Stimulated activated CD4-positive, alpha-beta T cell treated with anti-CD3 and anti-CD28 coated beads, Interleukin-4, amount 100 ng/mL, for 4 hours (primary cell): ENCODE measurements at places on chromosomes 13 and 19.

DNA sequence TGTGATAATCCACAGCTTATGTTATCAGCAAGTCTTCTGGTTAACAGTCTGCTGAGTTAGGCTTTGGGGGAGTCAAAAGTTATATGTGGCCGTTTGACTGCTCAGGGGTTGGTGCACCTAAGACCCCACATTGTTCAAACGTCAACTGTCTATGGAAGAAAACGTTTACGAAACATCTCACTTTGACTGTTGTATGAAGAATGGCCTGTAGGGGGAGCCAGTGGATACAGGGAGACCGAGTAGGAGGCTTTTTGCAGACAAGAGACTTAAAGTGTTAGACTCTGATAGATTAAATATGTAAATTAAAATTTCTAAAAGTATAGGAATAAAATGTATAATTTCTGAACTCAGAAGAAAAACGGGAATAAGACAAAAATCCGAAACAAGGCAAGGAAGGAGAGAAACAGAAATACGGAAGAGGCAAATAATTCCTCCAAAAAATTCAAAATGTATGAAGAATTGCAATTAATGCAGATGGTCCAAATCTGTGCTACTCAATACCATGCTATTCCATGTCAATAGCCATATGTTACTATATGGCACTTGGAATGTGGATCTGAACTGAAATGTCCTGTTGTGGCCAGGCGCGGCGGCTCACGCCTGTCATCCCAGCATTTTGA is 37.8 kb downstream of the TNFSF14 start:
- DNase-seq: peak; percentile 73

DNA sequence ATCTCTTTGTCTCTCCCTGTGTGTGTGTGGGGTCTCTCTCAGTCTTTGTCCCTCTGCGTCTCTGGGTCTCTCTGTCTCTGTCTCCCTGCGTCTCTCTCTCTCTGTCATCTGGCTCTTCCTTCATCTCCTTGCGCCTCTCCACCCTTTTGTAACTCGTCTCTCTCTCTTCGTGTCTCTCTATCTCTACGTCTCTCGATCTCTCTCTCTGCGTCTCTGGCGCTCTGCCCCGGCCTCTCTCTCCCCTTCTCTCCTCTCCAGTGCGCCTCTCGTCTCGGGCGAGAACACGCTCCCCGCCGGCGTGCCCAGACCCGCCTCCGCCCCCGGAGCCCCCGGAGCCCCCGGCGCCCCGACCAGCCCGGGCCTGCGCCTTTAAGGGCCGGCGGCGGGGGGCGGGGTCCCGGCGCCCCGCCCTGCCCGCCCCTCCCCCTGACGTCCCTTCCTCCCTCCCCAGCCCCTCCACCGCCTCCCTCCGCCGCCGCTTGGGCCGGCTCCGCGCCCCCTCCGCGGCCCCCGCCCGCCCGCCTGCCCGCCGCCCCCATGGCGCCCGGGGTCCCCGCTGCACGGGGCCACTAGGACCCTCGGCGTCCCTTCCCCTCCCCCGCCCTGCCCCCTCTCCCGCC is at the start of gene MARK4:
Gene MARK4, plus strand, starts transcription at position 440 of the 620 bp plus-strand sequence. CDS start 318 bp downstream, outside the sequence.
- DNase-seq: peak; percentile 47

DNA sequence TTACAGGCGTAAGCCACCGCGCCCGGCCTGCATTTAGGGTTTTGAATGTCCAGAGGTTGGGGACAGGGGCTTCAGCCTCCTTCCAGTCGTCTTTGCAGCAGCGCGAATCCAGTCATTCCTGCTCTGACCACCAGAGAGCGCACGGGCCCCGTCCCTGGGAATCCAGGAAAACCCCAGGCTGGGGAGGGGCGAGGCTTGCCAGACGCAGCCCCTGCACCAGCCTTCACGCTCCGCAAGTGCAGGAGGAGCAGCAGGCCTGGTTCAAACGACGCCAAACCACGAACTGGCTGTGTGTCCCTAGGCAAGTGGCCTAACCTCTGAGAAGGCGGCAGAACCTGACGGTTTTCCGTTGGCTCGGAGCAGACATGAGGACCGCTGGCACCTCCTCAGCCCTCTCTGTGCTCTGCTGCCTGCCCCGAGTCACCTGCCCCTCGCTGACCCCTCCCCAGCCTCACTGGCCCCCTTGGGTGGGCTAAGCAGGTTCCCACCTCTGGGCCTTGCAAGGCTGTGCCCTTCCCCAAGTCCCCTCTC is 2.0 kb upstream of the RNF126 start:
- peak; percentile 82 for DNase-seq

GRCh38 chr13:91557328-91558090 is 159.1 kb downstream of the GPC5 start:
- no peak for DNase-seq

DNA sequence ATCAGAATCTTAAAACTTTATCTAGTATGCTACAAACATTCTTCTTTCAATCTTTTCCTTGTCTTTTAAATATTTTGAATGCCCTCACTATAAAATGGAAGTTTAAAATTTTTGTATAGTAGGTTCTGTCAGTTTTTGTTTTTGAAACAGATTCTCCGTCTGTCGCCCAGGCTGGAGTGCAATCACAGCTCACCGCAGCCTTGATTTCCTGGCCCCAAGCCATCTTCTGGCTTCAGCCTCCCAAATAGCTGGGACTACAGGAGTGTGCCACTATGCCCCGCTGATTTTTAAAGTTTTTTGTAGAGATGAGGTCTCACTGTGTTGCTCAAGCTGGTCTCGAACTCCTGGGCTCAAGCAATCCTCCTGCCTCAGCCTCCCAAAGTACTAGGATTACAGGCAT is 20.7 kb downstream of the PHF11 start:
- no peak for DNase-seq

DNA sequence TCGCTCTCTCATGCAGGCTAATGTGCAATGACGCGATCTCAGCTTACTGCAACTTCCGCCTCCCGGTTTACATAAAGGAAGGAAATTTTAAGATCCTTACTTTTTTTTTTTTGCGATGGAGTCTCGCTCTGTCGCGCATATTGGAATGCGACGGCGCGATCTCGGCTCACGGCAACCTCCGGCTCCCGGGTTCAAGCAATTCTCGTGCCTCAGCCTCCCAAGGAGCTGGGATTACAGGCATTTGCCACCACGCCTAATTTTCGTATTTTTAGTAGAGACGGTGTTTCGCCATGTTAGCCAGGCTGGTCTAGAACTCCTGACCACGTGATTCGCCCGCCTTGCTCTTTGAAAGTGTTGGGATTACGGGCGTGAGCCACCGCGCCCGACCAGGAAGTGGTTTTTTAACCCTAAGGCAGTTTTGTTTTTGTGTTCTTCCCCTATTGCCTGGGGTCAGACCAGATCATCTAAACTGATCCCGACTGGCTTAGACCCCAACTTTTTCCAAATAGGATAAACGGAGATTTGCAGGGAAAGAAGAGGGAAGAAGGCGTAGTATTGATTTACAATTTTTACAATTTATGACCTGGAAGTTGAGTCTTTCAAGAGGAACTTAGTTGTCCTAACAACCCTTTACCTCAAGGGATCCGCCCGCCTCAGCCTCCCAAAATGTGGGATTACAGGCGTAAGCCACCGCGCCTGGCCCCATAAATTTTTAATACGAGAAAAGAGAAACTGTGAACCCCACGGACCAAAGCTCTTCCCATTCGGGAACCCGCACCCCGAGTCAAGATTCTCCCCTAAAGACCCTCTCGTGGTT is 142.0 kb downstream of the ZNF737 start:
- DNase-seq: peak; percentile 13

DNA sequence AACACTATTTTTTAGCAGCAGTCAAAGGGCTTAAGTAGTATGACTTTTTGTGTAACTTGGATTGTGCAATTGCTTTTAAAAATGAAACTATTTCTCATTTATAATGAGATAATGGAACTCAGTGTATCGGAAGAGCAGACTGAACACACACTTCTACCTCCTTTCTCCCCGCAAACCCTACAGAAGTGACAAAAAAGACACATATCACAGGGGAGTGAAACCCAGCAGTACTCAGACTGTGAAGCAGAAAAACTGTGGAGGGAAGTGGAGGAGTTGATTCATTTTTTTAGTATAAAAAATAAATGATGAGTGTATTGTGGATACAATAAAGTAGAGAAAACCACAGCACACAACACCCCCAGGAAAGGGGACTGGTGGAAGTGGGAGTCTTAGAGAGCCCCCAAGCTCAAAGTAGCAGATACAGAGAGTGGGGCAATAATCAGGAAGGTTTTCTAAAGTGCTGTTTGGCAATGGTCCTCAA is 9.7 kb downstream of the LPAR6 start:
- DNase-seq: no peak

DNA sequence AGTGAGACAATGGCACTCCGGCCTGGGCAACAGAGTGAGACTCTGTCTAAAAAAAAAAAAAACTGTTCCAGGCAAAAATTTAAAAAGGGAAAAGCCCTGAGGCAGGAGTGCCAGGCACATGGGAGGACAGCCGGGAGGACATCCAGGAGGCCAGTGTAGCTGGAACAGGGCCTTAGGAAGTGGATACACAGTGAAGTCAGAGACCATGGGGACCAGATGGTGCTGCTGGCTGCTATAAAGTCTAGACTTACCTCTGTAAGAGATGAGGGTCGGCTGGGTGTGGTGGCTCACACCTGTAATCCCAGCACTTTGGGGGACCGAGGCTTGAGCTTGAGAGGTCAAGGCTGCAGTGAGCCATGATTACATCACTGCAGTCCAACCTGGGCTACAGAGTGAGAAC is 15.0 kb downstream of the HAS1 start:
- DNase-seq: no peak

DNA sequence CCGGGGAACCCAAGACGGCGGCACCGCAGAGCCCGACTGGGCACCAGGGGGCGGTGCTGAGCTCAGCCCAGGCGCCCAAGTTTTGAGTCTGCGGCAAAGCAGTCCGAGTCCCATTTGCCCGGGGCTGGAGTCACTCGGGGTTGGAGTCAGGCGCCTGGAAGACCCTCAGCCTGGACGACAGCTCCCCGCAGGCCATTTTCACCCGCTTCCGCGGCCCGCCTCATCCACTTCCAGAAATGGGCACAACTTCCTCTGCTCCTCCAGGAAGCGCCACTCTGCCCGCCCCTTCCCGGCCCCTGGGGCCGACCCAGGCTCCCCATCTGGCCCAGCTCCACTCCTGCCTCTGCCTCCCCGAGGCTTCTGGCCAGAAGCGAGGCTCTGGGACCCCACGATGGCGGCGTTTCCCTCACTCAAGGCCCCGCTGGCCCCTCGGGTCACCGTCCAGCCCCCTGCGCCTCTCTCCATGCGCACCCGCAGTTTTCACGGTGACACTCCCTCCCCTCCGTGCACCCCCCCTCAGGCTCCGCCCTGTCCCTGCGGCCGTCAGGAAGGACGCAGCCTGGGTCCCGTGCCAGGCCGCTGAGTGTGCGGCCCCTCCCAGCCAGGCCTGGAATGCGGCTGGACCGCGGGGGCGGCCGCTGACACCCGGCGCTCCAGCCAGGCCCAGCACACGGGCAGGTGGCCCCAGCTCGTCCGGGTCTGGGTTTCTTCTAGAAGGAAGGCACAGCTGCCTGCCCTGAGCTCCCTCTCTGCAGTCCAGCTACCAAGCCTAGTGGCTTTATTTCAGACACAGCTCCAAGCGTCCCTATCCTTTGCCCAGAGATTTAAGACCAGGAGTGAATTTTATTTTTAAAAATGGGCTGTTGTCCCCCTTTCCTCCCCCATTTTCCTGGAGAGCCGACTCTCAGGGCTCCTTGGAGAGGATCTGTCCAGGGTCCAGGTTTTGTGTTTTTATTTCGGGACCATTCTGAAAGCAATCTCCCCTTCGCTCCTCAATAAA is 4.7 kb downstream of the SERTAD1 start:
- DNase-seq: peak; percentile 63

DNA sequence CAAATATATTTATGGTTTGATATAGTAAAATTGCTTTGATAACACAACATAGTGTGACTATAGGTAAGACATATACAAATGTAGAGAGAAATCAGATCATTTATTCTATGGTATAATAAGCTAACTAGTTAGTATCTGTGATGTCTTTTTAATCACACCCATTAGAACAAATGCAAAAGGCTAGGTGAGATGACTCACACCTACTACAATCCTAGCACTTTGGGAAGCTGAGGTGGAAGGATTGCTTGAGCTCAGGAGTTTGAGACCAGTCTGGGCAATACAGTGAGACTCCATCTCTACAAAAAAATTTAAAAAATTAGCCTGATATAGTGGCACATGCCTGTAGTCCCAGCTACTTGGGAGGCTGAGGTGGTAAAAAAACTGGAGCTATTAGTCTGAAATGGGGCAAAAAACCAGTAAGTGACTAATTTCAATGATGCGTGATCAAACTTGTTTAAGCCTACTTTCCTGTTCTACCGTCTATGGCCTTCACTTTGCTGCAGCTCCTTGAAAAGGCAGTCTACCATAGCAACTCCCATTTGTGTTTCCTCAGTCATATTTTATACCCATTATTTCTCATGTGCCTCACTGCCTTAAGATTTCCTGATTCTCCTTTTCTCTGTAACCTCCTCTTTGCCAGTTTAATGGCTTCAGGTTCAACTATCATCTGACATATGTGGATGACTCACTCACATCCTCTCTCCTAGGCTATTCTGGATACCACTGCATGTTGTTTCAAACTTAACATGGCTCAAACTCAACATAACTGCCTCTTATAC is 12.5 kb downstream of the ALG5 start:
- DNase-seq: no peak

DNA sequence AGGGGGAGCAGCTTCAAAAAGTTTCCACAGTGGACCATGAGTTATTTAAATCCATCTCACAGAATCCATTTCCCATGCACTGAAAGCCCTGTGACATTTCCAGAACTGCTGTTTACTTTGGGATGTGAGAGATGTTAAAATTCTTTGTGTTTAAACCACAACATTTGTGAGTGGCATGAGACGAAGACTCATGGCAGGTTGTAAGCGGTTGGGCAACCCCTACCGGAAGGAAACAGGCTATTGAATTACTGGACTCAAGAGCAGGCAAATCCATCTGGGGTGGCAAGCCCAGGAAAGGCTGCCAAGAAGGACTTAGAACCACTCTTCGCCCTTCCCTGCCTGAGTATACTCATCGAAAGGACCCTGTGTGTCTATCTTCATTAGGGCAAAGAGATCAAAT is 22.3 kb upstream of the CLDN10 start:
- DNase-seq: no peak

DNA sequence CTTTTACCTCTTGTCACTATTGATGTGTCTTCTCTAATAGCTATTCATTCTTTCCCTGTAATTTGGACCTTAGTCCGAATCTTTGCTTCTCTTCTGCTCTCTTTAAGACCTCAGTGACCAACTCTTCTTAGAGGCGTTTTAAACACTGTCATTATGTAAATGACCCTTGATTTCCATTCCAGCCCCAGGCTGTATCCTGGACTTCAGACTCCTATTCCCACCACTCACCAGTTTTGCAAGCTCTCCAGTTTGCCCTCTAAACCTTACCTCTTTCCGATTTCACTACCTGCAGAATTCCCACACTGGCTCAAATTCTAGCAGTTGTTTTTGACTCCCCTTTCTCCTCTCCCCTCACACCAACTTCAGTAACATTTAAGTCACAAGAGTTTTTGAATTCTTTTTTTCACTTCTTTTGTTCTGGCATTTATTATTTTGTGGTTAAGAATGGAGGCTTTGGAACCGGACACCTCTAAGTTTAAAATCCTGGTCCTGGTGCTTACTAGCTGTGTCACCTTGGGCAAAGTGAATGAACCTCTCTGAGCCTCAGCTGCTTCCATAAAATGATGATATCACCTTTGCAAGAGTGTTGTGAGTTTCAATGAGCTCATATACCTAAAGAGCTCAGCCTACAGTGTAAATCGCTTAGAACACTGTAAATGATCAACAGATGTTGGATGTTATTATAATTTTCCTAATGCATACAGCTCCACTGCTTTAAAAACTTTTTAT is 13.6 kb upstream of the HMGB1 start:
- no peak for DNase-seq

- DNase-seq: no peak
Observed at GRCh38 chr13:103395139-103395538, 328.9 kb upstream of the SLC10A2 start.

GRCh38 chr13:113129480-113129879 is 6.9 kb downstream of the F10 start:
- no peak for DNase-seq

- DNase-seq: no peak
Observed at GRCh38 chr13:80477661-80478443, 136.9 kb upstream of the SPRY2 start.
